ENCODE measurements at places on chromosomes 4 and X.

DNA sequence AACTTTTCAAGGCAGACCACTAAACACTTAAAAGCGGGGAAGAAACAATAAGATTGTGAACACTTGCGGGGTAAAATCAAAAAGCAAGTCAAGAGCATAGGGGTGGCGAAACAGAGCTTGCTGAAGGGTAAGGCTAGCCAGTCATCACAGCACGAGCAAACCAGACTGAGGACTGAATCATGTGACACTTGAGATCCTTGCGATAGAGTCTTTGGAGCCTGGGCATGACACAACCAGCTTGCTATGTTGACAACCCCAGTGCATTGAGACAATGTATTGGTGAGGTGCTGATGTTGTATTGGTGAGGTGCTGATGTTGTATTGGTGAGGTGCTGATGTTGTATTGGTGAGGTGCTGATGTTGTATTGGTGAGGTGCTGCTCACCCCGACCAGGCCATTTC is 72.3 kb downstream of the SLIT2 start:
- no peak for DNase-seq

DNA sequence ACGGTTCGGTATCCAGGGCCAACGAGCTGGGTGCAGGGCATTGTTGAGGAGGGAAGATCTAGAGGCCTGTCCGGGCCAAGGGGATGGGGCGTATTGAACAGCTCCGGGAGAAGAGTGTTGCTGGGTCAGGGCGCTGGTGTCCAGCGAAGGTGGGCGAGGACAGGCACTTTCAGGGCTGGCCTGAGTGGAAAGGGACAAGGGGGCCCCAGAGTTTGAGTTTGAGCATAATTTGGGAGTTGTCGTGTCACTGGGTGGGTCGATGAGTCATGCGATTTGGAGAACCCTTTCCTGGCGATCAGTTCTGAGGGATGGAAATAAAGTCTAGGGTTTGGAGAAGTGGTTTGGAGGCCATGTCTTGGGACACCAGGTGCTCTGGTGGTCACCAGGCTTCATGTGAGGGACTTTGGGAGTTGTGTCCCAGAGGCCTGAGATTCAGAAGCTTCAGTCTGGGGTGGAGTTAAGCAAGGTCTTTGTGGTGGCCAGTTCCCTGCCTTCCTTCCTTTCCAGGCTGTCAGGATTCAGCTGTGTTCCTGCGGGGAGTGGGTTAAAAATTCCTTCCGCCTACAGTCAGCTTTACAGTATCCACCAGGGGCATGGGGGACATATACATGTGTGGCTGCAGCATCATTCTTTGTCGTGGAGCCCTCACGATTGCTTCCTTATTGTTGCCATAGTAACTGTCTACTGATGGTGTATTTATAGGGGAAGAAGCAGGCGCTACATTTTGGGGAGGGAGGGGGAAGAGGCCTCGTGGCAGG is 504 bp downstream of the PRRG3 start:
- no peak for DNase-seq

- DNase-seq = no peak
Measured at GRCh38 chrX:141669689-141670088, 28.9 kb downstream of the SPANXD start.

- DNase-seq = no peak
Measured at GRCh38 chr4:18321956-18322530, 300.5 kb upstream of the LCORL start.
